ENCODE measurements at places on chromosomes 1 and 21.
A peak's percentile ranks its signal among the peaks of the same experiment; 100 is the strongest.

- DNase-seq: no peak
These were observed 337.8 kb upstream of the DAB1 start for GRCh38 chr1:57761628-57762027.

DNA sequence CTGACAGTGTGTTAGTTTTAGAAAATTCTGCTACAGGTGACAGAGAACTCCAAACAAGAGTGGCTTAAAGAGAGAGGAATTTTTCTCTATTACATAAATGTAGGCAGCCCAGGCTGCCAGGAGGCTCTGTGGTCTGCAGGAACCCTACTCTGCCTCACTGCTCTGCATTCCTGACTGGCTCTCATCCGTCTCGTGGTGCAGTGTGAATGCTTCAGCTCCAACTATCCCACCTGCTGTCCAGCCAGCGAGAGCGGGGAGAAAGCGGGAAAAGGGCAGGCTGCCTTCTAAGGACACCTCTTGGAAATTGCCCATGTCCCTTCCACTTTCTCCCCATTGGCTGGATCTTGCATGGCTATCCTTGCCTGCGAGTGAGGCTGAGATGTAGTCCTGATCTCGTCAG, 131.3 kb downstream of the PEX14 start:
- no peak for DNase-seq

- DNase-seq: no peak
These were observed 47.4 kb downstream of the ECE1 start for GRCh38 chr1:21242846-21243245.

- DNase-seq: no peak
These were observed 12.1 kb downstream of the IL24 start for GRCh38 chr1:206909161-206909882.

DNA sequence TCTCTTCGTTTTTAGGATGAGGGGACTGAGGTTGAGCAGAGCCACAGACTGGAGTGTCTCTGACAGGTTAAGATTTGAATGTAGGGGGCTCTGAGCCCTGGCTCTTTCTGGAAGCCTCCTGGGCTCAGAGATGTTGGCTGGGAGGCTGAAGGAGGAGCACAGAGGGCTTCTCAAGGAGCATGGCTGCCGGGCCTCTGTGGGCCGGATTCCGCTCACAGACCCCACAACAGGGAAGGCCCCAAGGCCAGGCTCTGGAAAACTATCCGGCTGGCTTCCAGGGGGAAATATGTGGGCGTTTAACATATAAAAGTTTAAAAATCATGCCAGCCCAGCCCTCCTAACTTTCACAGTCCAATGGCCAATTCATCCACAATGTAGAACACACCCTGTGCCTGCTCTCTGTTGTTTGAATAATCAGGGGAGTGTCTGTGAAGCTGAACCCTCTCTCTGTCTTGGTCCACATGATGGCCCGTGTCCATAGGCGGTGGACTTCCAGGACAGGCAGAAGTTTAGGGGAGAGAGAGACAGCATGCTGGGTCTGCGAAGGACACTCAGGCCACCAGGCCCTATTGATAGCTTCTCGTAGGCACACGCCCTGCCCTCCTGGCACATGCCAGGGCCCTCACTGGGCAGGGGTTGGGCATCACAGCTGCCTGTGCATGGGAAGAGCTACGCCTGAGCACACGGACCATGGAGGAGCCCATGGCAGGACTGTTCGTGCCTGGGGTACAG, 10.8 kb downstream of the OBSCN start:
- no peak for DNase-seq

DNA sequence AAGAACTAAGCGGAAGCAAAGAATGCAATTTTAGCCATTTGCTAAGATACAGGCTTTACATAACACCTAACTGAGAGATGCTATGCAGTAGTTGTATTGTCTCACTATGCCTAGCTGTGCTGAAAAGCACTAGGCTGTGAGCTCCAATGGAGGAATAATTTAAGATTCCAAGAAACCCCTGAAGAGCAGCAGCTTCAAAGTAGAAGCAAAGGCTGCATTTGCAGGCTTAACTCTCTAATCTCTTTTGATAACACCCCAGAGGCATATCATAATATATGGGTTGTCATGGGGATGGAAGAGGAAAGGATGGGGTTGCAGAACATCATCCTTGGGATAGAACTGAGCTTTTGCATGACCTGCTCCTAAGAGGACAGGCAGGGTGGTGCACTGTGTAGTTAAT, 102.0 kb downstream of the ERG start:
- no peak for DNase-seq

- DNase-seq: no peak
These were observed 140.8 kb downstream of the PTGER3 start for GRCh38 chr1:70906800-70907199.

DNA sequence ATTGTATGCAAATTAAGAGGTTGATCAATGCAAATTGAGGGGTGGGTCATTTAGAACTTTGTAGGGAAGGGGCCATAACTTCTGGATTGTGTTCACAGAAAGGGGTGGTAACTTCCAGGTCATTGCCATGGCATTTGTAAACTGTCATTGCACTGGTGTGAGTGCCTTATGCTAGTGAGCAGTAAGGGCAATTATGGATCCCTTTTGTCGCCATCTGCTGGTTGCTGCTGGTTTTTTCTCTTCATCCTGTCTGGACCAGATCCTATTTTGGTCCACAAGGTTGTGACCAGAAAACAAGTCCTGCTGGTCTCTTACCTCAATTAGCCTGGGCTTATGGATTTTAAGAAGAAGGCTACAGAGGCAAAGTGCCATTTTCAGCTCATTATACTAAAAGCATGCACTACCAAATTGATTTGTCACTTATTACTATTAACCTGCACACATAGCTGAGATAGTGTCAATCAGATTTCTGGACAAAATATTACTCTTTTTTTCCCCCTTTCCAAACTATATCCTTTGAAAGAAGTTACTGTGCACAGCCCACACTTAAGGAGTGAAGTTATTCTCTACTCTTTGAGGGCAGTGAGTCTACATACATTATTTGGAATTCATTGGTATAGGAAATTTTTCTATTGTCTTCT, 196.2 kb downstream of the ZC3H11B start:
- peak; percentile 43 for DNase-seq

- DNase-seq: no peak
These were observed 1042.6 kb downstream of the PLA2G4A start for GRCh38 chr1:187871177-187871845.

DNA sequence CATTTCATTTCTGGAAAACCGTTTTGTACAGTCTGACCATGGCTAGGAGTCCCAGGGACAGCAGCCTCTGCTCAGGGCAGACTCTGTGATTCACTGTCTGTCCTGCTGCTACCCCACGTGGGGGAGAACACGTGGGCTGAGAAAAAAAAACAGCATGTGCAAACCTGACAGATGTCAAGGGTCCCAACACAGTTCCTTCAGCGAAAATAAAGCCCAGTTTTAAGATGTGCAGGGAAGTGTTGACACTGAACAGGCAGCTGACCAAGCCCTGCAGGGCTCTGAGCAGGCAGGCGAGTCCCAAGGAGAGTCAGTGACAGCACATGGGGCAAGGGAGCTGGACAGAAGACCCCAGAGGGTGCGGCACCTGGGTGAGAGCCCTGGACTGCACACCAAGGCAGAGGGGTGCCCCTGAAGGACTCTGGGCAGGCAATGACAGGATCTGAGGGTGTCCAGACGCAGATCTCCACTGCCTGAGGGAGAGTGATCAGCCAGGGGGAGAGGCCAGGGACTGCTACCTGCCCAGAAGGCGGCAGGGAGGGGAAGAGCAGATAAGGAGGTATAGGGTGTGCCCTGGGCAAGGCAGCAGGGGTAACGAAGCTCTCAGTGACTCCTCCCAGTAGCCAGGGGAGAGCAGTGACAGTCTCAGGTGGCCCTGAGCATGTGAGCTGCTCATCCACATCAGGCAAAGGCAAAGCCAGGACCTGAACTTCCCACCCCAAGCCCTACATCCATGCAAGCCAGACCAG, 5.1 kb upstream of the SPATC1L start:
- peak; percentile 45 for DNase-seq

DNA sequence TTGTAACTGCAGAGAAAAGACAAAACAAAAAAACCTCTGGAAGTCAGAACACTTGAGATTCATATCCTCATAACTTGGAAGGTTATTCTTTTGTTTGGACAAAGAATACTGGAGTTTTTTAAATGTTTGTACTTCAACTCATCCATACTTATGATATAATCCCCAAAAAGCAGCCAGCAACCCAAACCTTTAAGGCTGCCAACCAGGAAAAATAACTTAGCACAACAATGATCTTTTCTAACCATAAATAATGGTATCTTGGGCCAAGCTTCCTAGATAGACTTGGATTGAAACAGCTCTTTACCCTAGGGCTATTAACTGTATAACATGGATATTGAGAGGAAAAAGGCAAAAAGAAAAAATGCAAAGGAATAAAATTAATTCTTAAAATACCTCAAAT, 335.1 kb downstream of the LTN1 start:
- no peak for DNase-seq

- no peak for DNase-seq
These were observed 78.0 kb upstream of the ATP5PO start for GRCh38 chr21:33993286-33994231.

DNA sequence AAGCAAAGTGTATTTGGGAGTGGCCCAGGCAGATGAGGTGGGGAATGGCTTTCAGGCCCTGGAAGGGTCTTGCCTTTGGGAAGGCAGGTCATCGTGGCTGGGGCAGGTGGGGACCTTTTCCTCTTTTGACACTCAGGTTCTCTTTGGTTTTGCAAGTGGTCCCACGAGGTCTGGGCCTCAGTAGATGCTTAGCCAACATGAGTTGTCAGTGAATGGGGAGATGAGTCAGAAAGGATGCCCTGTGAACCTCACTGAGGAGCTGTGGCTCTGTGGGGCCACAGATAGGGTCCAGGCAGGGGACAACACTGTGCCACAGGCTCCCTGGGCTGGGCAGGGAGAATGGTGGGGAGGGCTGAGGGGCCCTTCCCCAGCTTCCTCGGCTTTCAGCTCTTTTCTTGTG, 19.0 kb downstream of the ARHGEF10L start:
- no peak for DNase-seq

DNA sequence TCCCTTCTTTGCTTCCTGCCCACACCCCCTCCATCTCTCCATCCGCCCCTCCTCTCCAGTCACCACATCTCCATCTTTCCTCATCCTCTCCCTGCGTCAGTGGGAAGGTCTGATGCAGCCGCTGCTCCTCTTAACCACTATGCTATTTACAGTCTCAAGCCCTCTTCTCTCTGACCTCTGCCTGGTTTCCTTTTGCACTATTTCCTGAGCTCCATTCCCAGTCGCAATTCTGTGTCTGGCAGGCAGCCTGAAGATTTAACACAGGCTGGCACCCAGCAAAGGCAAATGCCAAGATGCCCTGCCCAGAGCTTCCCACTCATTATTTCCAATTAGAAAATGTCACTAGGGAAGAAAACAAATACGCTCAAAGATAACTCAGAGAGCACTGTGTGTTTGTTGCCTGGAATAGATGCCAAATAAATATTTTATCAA, 89.6 kb upstream of the LPGAT1 start:
- peak; percentile 68 for DNase-seq

DNA sequence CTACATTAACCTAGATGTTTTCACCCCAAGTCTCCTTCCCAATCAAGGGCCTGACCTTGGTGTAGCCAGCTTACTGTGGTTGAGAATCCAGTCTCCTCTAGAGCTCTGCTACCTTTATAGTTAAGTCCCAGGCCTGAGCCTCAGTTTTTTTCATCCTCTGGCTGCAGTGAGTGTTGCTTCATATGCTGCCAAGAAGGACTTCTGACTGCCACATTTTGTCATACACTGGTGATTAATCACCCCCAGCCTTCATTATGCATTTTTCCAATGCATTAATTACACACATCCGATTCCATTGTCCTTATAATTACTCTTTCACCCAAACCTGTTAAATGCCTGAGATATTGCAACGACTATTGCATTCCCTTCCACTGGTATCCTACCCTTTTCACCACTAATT, 66.3 kb upstream of the FGGY start:
- DNase-seq: peak; percentile 54

- DNase-seq: no peak
These were observed 378.7 kb downstream of the SEC16B start for GRCh38 chr1:177591155-177591554.

DNA sequence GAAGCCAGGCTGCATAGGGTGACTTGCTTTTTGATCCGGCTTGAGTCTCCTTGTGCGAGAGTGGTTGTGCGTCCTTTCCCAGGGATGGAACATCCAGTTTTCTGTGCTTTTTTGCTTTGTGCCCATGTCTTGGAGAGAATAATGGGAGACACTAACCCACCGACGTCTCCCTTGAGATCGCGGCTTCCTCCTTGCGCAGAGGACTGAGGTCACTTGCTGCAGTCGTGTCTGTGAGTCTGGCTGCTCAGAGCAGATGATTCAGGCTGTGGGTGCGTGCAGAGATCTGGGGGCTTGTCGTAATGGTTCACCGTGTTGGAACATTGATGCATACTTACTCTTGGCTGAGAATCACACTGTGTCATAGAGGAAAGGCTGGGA, 164.5 kb upstream of the CACNA1E start:
- no peak for DNase-seq

- DNase-seq: no peak
These were observed 115.5 kb downstream of the PTPN14 start for GRCh38 chr1:214435867-214436266.

GRCh38 chr1:89980605-89981004, 14.3 kb upstream of the ZNF326 start:
- no peak for DNase-seq

DNA sequence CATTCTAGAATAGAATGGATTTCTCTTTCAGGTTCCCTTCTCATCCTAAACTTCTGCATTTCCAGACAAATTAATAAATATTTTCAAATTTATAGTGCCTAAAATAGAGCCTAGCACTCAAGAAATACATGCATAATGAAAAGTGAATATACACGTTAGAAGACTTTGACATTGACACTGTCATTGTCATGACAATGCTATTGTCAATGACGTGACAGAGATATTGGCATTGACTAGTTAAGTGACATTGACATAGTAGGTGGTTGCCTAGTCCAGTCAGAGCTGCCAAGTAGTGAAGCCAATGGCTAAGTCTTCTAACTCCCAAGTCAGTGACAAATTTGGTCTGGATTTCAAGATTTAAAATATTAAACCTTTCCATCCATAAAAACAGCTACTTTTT, 410.5 kb downstream of the LMO4 start:
- DNase-seq: no peak

DNA sequence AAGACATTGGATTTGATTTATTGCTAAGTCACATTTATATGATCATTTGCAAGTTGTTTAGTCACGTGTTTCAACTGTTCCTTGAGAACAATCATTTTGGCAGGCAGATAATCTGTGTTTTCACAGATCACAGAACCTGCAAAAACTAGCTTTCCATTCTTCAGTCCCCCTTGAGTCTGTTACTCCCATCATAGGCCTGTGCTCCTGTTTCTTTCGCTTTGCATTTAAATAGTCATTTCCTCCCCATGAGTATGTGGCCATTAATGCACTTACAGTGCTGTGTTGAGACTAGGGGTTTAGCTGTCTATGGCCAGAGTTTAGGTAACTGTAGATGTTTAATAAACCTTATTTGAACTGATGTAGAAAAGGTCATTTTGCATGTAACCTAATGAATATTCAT, 214.5 kb downstream of the PATJ start:
- no peak for DNase-seq

DNA sequence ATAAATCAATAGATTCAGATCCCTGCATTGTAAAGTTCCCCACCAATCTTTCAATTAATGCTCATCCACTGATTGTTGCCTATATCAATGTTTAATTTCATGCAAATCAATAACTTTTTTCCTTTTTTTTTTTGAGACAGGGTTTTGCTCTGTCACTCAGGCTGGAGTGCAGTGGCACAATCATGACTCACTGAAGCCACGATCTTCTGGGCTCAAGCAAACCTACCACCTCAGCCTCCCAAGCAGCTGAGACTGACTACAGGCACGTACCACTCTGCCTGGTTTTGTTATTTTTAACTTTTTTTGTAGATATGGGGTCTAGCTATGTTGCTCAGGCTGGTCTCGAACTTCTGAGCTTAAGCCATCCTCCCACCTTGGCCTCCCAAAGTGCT, 25.7 kb downstream of the DIO1 start:
- peak; percentile 17 for DNase-seq

- DNase-seq: peak; percentile 46
These were observed 77.7 kb downstream of the MRPL37 start for GRCh38 chr1:54277451-54278341.

All from AG10803 (cell line).